ENCODE measurements at places on chromosomes 4 and X.
A peak's percentile ranks its signal among the peaks of the same experiment; 100 is the strongest.

- DNase-seq, result no peak
These were observed 90.6 kb downstream of the TSPAN7 start for GRCh38 chrX:38651625-38652601.

- DNase-seq, result no peak
These were observed 36.7 kb upstream of the NEUROG2 start for GRCh38 chr4:112552668-112553067.

- DNase-seq, result no peak
These were observed 186.7 kb upstream of the FAT1 start for GRCh38 chr4:186910385-186910784.

DNA sequence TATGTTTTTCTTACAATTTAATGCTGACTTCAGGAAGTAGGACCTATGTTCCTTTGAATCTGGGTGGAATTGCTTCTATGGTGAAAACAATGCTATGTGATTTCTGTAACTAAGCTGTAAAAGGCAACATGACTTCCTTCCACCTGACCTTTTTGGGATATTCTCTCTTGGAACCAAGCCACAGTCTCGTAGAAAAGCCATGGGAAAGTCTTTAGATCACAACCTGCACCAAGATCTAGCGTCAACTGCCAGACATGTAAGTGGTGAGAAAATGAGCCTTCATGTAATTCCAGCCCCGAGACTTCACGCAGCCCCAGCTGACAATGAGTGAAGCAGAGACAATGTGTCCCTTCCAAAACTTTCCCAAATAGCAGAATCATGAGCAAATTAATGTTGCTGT, 297.0 kb upstream of the DCAF8L1 start:
- DNase-seq, result no peak

DNA sequence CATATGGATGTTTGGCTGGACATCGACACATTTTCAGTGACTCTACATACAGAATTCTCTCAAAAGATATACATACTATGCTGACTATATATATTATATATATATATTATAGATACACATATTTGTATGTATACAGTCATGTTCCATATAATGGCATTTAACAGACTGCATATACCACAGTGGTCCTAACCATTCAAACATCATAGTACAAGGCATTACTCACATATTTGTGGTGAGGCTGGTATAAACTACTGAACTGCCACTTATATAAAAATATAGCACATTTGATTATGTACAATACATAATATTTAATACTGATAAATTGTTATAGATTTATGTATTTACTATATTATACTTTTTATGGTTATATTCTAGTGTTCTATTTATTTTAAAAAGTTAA, 168.5 kb downstream of the IL15 start:
- DNase-seq, result no peak

GRCh38 chr4:41410049-41410448, 127.9 kb upstream of the LIMCH1 start:
- no peak for DNase-seq

GRCh38 chr4:38322714-38323113, 341.3 kb upstream of the KLF3 start:
- no peak for DNase-seq

DNA sequence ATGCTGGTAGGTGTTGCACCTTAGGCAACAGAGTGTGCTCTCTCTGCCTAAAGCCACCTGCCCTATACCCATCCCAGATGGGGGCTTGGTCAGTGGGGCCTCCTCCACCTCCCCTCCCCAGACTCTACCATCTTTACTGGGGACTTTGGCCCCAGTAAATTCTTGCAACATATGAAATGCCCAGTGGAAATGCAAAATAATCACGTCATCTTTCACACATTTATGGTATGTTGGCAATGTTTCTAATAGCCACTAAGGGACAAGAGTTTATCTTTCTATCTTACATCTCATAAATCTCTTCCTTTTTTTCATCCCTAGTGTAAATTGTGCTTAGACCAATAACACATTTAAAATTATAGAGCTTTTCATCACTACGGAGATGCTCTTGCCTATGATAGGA, 103.0 kb upstream of the MAML3 start:
- DNase-seq, result no peak

GRCh38 chr4:186104114-186104889, at the start of gene FAM149A:
Gene FAM149A, plus strand, starts transcription at chr4:186104704.
- peak; percentile 35 for DNase-seq

DNA sequence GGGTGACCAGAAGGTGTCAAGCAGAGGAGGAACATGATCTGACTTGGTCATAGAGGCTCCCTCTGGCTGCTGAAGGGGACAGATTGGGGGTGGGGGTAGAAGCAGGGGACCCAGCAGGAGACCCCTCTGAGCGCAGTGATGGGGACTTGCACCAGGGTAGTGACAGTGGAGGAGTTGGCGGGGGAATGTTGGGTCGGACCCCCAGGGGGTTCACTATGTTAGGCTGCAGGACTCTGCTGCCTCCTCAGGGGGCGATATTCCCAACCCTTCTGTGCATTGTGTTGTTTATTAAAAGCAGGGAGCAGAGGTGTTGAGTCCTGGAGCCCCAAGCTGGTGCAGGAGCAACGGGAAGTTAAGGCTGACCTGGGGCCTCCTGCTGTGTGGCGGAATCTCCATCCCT, 8.8 kb downstream of the WDR13 start:
- no peak for DNase-seq

- DNase-seq, result no peak
These were observed 161.0 kb upstream of the GATB start for GRCh38 chr4:151921811-151922210.

DNA sequence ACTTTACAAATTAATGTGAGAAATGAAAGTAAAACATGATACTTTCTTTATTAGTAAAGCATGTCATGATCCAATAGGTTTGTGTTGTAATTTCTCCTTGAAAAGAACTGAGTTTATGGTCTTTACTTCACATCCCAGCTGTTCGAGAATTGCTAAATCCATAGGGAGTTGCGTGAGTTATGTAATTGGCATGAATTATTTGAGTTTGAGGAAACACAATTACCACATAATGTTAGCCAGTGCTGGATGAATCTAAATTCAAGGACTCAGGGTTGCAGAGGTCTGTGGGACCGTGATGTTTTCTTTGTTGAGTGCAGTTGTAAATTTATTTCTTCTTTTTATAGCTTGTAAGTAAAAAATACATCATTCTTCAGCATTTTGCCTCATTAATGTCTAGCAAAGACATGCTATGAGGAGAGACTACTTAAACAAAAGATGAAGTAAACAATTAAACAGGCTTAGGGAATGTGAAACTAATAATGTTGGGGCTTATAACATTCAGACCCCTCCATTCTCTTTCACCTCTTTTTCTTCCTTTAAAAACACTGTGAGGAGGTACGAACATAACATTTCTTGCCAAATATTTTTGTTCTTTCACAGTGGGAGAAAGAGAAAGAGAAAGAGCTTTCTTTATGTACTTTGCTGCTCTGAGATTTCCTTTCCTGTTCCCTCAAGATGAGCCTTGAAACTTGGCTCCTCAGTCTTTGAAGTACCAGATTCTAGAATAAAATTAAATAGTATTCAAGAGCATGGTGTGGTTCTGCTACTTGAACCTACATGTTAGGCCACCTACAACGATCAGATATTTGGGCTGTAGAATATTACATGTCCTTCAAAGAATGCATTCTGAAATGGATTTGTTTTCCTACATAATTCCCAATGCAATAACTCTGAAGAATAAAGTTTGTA, 159.6 kb upstream of the ANK2 start:
- no peak for DNase-seq

GRCh38 chrX:70196961-70197720, 19.9 kb downstream of the DGAT2L6 start:
- peak; percentile 69 for DNase-seq

GRCh38 chr4:184544788-184545409, 70.5 kb upstream of the IRF2 start:
- no peak for DNase-seq

DNA sequence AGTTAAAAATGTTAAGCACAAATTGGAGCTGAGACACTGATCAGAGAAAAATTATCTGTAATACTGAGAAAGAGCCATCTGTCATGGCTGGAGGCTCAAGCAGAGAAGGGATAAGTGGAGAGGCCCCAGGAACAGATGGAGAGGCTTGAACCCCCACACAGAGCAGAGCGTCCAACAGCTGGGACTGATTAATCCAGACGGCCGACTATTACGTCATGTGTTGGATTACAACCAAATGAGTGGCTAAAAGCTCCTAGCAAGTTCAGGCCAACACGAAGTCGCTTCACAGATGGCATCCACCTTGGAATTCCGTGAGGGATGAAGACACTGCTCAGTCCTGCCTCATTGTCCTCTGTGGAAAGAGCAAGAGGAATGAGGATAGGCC, 57.7 kb upstream of the ATXN3L start:
- no peak for DNase-seq

DNA sequence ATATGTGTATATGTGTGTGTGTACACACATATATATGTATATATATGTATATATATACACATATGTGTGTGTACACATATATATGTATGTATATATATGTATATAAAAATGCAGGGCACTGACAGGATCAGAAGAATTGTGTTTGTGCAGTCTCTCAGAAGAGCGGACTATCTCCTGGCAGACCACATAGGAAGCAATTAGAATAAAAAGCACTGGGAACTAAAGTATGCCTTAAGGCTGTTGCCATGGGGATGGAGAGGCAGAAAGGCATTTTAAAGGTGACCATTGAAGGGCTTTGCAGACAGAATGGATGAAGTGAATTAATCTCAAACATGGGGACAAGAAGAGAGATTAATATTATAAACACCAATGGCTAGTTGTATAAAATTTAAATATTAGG, 33.7 kb upstream of the USP51 start:
- DNase-seq, result no peak

DNA sequence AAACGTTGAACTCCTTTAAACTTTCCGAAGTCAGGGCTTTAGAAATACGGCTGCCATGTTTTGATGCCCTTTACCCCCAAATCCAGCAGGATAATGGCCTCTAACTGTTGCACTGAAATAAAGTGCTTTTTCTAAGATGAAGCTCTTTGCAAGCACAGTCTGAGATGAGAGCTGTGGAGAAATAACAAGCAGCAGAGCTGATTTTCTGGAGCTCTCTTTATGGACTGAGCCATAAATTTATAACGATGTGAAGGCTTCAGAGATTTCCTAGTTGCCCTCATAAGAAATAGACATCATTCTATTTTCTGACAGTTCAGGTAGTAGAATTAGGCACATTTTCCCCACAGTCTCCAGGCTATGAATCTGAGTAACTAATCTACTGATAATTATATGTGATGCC, 567.3 kb downstream of the PDHA2 start:
- DNase-seq, result no peak

DNA sequence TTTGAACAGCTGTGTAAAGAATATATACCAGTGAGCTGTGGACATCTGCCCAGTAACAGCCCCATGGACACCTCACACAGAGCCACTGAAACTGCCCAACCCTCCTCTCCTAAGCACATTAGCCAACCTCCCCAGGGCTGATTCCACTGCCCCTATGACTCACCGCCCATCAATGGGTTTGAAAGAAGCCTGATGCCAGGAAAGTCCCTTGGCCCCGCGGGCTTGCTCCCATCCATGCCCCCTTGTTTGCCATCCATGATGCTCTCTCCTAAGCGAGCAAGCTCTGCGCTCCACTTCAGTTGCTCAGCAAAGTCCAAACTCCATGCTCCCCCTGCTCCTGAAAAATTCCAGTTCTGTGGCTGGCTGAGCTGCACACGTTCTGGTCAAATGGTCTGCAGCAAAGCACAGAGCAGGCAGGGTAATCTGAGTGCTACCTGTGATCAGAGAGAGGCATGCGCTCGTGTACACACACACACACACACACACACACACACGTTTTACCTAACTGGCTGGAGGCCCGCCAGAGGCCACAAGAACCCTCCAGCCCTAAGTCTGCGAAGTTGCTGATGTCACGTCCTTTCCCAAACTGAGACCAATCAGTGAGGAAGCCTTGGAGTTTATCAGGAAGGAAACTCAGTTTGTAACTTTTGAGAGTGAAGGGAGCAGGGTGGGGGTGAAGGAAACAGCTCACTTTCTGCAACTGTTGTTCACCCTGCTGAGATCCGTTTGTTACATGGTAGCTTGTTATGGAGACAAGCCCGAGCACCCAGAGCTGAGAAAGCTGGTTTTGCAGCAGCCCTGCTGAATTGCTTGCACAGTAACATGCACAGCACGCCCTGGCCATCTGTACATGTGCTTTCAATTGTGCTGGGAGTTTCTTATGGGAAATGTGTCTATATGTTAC, at the start of gene ASB9:
Gene ASB9 (minus strand): TSS at position 466 of the 904 bp plus-strand sequence. CDS start 209 bp downstream, at position 257.
- DNase-seq, result peak; percentile 37

DNA sequence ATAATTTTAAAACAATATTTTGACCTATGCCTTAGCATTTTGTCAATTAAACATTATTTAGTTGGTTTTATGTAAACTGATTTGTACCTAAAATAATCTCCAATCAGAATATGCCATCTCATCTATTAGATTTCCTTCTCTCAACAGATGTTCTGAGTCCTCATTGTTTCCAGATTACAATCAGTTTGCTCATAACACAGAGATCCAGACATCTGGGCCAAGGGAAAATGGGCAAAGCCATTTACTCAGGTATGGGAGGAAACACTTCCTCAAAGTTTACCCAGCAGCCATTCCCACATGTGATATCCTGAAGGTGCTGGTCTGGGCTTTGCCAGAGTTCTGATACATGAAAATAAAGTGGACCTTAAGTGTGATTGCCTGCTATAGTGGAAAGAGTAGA, 217.9 kb upstream of the GPC4 start:
- DNase-seq, result no peak

GRCh38 chr4:127968586-127968985, 3.4 kb downstream of the ABHD18 start:
- no peak for DNase-seq

GRCh38 chrX:77776659-77777058, 9.4 kb downstream of the ATRX start:
- DNase-seq, result no peak

- DNase-seq, result no peak
These were observed 68.2 kb upstream of the NKX1-1 start for GRCh38 chr4:1474126-1475090.

GRCh38 chr4:112318239-112319142, 21.3 kb downstream of the ALPK1 start:
- no peak for DNase-seq

GRCh38 chr4:147334478-147334877, 146.4 kb upstream of the EDNRA start:
- no peak for DNase-seq

GRCh38 chr4:164949448-164950143, 27.9 kb downstream of the TRIM61 start:
- DNase-seq, result no peak

DNA sequence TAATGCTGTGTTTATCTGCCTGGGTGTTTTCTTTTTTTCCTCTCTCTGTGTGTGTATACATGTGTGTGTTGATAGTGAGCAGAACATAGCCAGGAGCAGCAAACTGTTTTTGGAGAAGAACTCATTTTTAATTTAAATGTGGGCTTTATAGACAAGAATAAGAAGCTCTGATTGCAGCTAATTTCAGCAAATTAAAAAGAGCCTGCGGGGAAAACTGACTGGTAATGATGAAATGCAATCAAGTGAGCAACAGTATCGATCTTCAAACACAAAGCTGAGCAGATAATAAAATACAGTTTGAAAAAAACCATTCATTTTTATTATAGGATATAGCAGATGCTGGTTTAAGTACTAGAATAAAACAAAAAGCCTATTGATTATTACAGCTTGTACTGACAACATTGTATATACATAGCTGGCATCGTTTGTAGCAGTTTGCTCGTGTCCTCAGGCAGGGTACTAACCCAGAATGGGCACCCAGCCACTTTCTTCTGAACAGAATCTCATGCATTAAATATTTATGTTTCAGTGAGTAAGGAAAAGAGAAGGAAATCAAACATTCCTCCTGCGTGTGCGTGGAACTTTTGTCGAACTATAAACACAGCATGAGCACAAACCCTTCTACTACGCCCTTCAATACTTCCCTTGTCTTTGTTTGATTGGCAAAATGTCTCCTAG, 73.5 kb upstream of the ZFP42 start:
- DNase-seq, result no peak

GRCh38 chr4:152104356-152104755, 343.5 kb upstream of the GATB start:
- DNase-seq, result no peak
